Activated CD4-positive, alpha-beta T cell treated with anti-CD3 and anti-CD28 coated beads, Interleukin-2, amount 10 ng/mL, durations not matched to agents 7 days and 5 days (primary cell): ENCODE measurements at places on chromosomes 7 and 10. TPM values are rescaled to one million over a fixed set of nuclear protein-coding genes. Genes with fewer than 3 reads are reported as not detected.

ELOVL3 gene
- total RNA-seq = not detected

LIPM gene
- total RNA-seq = not detected

VIPR2 gene
- total RNA-seq = not detected

PHYH gene
- total RNA-seq = 9.8 TPM

SPDYE1 gene
- not detected for total RNA-seq

LDB1 gene
- total RNA-seq = 96.2 TPM

GIMAP8 gene
- total RNA-seq = 35.9 TPM

OPN4 gene
- not detected for total RNA-seq

ERVW-1 gene
- not detected for total RNA-seq

SDK1 gene
- total RNA-seq = 0.10 TPM

GPR146 gene
- total RNA-seq = 13.8 TPM

PALS2 gene
- 20.2 TPM for total RNA-seq

- H3K27me3 ChIP-seq = peaks cover 2% of the 10 kb centered on the region
- DNase-seq = no peak
- no peak overlapping the region for H3K27ac ChIP-seq
- no peaks in the 10 kb centered on the region for H3K36me3 ChIP-seq
- H3K4me1 ChIP-seq = peaks cover 8% of the 10 kb centered on the region
Observed at GRCh38 chr7:91047636-91048035, 216.6 kb upstream of the FZD1 start.

DNA sequence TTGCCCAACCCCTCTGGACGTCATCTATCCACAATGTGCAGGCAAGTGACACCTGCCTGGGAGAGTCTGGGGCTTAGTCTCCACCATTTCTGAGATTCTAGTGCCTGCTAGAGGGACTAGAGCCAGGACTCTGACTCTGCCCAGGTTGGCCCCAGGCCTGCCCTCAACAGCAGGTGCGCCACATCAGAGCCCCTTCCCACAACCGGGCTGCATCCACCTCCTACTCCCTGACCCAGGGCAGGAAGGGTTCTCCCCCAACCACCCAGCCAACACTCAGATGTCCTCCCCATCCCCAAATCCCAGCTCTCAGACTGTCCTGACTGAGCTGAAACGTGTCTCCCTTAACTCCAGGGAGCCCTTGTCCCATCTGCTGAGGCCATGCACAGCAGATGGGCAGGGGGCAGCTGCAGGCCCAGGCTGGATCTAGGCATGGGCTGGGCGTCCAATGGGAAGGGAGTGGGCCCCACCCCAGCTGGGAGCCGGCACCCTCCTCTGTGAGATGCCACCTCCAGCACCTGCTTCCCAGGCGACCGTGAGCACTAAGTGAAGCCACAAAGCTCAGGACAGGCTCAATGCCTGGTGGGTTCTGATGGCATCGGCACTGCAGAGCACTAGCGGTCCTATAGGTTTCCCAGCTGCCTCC lies 49.2 kb downstream of the RASGEF1A start:
- DNase-seq = no peak
- peak overlapping the region; percentile 22 for H3K27ac ChIP-seq
- peaks cover 4% of the 10 kb centered on the region for H3K4me1 ChIP-seq
- H3K4me3 ChIP-seq = no peak overlapping the region

- no peaks in the 10 kb centered on the region for H3K36me3 ChIP-seq
- H3K27me3 ChIP-seq = no peaks in the 10 kb centered on the region
- no peak overlapping the region for H3K4me3 ChIP-seq
- no peak overlapping the region for H3K27ac ChIP-seq
- DNase-seq = no peak
Observed at GRCh38 chr10:36759141-36759805, 366.1 kb upstream of the ANKRD30A start.

GRCh38 chr10:120521880-120522279 lies 64.9 kb downstream of the PLPP4 start:
- no peak overlapping the region for H3K4me3 ChIP-seq
- H3K27ac ChIP-seq = no peak overlapping the region
- no peak for DNase-seq
- no peaks in the 10 kb centered on the region for H3K4me1 ChIP-seq
- H3K27me3 ChIP-seq = no peaks in the 10 kb centered on the region

- H3K4me1 ChIP-seq = peaks cover 4% of the 10 kb centered on the region
- H3K27ac ChIP-seq = no peak overlapping the region
- H3K4me3 ChIP-seq = no peak overlapping the region
- no peaks in the 10 kb centered on the region for H3K36me3 ChIP-seq
- no peak for DNase-seq
Observed at GRCh38 chr10:94103801-94104221, 110.1 kb downstream of the PLCE1 start.

DNA sequence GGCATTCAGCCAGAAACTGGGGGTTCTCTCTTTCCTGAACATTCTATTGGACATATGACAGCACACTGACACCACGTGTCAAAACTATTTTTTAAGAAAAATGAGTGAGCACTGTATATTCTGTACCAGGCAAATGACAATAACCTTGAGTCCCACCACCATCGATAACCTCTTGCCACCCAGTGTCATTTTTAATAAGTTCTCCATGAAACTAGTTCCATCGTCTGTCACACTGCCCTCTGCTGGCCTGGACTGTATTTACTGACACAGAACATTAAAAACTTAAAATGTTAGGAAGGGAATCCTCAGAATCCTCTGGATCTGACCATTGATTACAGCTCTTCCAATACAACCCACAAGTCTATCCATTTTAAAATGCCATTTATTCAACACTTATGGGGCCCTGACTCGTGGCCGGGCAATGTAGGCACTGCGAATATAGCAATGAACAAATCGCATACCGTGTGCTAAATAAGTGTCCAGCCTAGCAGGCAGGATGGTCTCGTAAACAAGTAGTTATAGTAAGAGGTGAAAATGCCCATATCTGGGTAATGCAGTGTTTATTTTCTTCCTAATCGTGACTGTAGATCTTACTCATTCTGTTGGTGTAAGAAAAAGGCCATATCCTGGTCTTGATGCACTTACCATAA lies 35.9 kb upstream of the CACNB2 start:
- no peaks in the 10 kb centered on the region for H3K4me1 ChIP-seq
- H3K4me3 ChIP-seq = no peak overlapping the region
- peak; percentile 54 for DNase-seq
- H3K27me3 ChIP-seq = peaks cover 4% of the 10 kb centered on the region

GRCh38 chr7:123864966-123865365 lies 20.0 kb downstream of the HYAL4 start:
- H3K27ac ChIP-seq = no peak overlapping the region
- no peak for DNase-seq
- H3K36me3 ChIP-seq = no peaks in the 10 kb centered on the region
- peaks cover 3% of the 10 kb centered on the region for H3K27me3 ChIP-seq
- no peaks in the 10 kb centered on the region for H3K4me1 ChIP-seq
- no peak overlapping the region for H3K4me3 ChIP-seq

GRCh38 chr10:23060918-23061317 lies 34.5 kb upstream of the MSRB2 start:
- no peak for DNase-seq
- no peaks in the 10 kb centered on the region for H3K36me3 ChIP-seq
- H3K27ac ChIP-seq = no peak overlapping the region
- no peak overlapping the region for H3K4me3 ChIP-seq

DNA sequence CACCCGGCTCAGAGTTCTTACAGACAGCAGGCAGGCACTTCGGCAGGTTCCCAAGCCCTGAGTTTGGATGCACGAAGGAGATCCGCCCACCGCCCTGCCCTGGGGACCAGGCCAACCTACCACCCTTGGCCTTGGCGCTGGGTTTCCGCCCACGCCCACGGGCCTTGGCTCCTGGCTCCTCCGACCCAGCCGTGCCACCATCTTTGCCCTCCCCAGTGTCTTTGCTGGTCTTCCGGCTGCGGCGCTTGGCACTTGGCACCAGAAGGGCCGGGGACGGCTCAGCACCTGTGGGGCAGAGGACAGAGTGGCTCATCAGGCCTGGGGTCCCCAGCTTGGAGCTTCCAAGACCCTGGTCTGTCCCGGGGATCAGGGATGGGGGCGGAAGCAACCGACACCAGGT lies 32.1 kb downstream of the SLC29A4 start:
- H3K36me3 ChIP-seq = peaks cover 43% of the 10 kb centered on the region
- no peaks in the 10 kb centered on the region for H3K27me3 ChIP-seq
- no peaks in the 10 kb centered on the region for H3K4me1 ChIP-seq
- DNase-seq = no peak
- H3K27ac ChIP-seq = no peak overlapping the region

GRCh38 chr10:72834183-72834825 lies 59.2 kb upstream of the OIT3 start:
- peaks cover 2% of the 10 kb centered on the region for H3K4me1 ChIP-seq
- H3K4me3 ChIP-seq = no peak overlapping the region
- no peak overlapping the region for H3K27ac ChIP-seq
- no peaks in the 10 kb centered on the region for H3K36me3 ChIP-seq
- DNase-seq = peak; percentile 60
- no peaks in the 10 kb centered on the region for H3K27me3 ChIP-seq

- DNase-seq = no peak
- H3K27me3 ChIP-seq = peaks cover 15% of the 10 kb centered on the region
- no peaks in the 10 kb centered on the region for H3K36me3 ChIP-seq
- H3K27ac ChIP-seq = no peak overlapping the region
Observed at GRCh38 chr7:26948617-26949118, 84.3 kb upstream of the SKAP2 start.

DNA sequence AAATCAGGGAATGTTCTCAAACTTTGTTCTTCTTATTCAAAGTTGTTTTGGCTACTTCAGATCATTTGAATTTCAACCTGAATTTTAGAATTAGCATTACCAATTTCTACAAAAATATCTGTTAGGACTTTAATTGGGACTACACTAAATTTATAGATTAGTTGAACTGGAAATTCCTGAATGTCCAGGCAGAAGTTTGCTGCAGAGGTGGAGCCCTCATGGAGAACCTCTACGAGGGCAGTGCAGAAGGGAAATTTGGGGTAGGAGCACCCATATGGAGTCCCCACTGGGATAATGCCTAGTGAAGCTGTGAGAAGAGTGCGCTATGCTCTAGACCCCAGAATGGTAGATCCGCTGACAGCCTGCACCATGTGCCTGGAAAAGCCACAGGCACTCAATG lies 22.8 kb upstream of the AGMO start:
- no peaks in the 10 kb centered on the region for H3K27me3 ChIP-seq
- no peaks in the 10 kb centered on the region for H3K36me3 ChIP-seq
- H3K27ac ChIP-seq = no peak overlapping the region
- DNase-seq = no peak
- no peak overlapping the region for H3K4me3 ChIP-seq

GRCh38 chr7:96310110-96310509 lies 11.8 kb downstream of the SLC25A13 start:
- peaks cover 11% of the 10 kb centered on the region for H3K4me1 ChIP-seq
- peaks cover 6% of the 10 kb centered on the region for H3K36me3 ChIP-seq
- no peak overlapping the region for H3K27ac ChIP-seq

- H3K36me3 ChIP-seq = no peaks in the 10 kb centered on the region
- H3K27me3 ChIP-seq = peaks cover 27% of the 10 kb centered on the region
- no peak within 1 kb of the TSS for H3K4me3 ChIP-seq
- peaks cover 6% of the 10 kb centered on the region for H3K4me1 ChIP-seq
Observed at GRCh38 chr7:37683246-37684120, at the start of gene GPR141. Gene GPR141, plus strand, starts transcription at chr7:37683766. Its CDS starts 56,628 bp downstream, at chr7:37740394.

GRCh38 chr7:20895563-20895962 lies 108.9 kb upstream of the SP8 start:
- H3K4me3 ChIP-seq = no peak overlapping the region
- H3K36me3 ChIP-seq = no peaks in the 10 kb centered on the region
- H3K27ac ChIP-seq = no peak overlapping the region
- no peaks in the 10 kb centered on the region for H3K27me3 ChIP-seq
- DNase-seq = no peak

DNA sequence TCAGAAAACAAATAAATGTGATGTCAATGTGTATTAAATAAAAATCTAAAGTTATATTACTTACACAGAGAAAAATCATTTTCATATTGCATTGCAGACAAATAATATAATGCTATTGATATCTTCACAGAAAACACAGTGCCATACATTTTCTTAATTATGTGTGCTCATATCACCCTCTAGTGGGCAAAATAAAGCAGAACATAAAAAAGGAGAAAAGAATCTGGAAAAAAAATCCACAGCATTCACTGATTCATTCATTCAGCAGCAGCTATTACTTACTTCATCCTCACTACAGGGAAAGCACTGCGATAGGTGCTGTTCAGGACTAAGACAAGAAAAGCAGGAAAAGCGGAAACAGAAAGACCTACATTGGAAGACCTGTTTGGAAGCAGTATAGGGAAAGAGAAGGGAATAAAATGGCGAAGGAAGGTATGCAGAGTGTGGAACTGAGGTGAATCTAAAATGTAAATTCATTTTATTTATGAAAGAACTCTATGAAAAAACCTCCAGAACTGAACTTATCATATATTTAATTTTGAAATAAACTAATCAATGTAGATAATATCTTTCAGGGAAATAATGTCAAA lies 73.2 kb downstream of the POT1 start:
- H3K4me1 ChIP-seq = no peaks in the 10 kb centered on the region
- H3K27ac ChIP-seq = no peak overlapping the region
- DNase-seq = no peak
- H3K27me3 ChIP-seq = no peaks in the 10 kb centered on the region

GRCh38 chr10:124918191-124918830 lies 23.6 kb upstream of the ZRANB1 start:
- peak overlapping the region; percentile 97 for H3K27ac ChIP-seq
- H3K4me3 ChIP-seq = peak overlapping the region; percentile 87
- H3K36me3 ChIP-seq = peaks cover 3% of the 10 kb centered on the region
- H3K4me1 ChIP-seq = peaks cover 32% of the 10 kb centered on the region
- H3K27me3 ChIP-seq = no peaks in the 10 kb centered on the region
- no peak for DNase-seq
